ENCODE measurements at places on chromosomes 6 and 20. TPM values are rescaled to one million over a fixed set of nuclear protein-coding genes. Genes with fewer than 3 reads are reported as not detected.

The KCNQ5 gene
- not detected for total RNA-seq

The MPC1 gene
- 26.7 TPM for total RNA-seq

The PHACTR2 gene
- 19.4 TPM for total RNA-seq

The MRAP2 gene
- 0.07 TPM for total RNA-seq

The LY6G5C gene
- 1.6 TPM for total RNA-seq

The C6orf141 gene
- total RNA-seq = 43.8 TPM

The BPI gene
- not detected for total RNA-seq

The MATN4 gene
- total RNA-seq = not detected

The SAMD5 gene
- 1.2 TPM for total RNA-seq

The CST11 gene
- not detected for total RNA-seq

The OVOL2 gene
- total RNA-seq = 23.1 TPM

The RHAG gene
- total RNA-seq = not detected

The OR2W1 gene
- not detected for total RNA-seq

The CCM2L gene
- not detected for total RNA-seq

The SMIM13 gene
- total RNA-seq = 9.0 TPM

The PDE10A gene
- total RNA-seq = 2.1 TPM

The STMN3 gene
- 24.5 TPM for total RNA-seq

The ELOVL2 gene
- total RNA-seq = 0.91 TPM

The ADGRF4 gene
- total RNA-seq = 4.2 TPM

The RRAGD gene
- 0.35 TPM for total RNA-seq

All from PC-3 (cell line).